ENCODE measurements at places on chromosomes 1 and 21. TPM values are rescaled to one million over a fixed set of nuclear protein-coding genes. Genes with fewer than 3 reads are reported as not detected.
A peak's percentile ranks its signal among the peaks of the same experiment; 100 is the strongest.

Gene CD53
- not detected for total RNA-seq

Gene TEX38
- not detected for total RNA-seq

Gene STUM
- total RNA-seq = 2.2 TPM

Gene F13B
- not detected for total RNA-seq

Gene OR10J1
- total RNA-seq = not detected

Gene LCE1F
- total RNA-seq = not detected

Gene DMBX1
- not detected for total RNA-seq

Gene SLC25A34
- total RNA-seq = 16.9 TPM

Gene CSMD2
- total RNA-seq = 3.5 TPM

Gene OLFML2B
- total RNA-seq = 1.8 TPM

DNA sequence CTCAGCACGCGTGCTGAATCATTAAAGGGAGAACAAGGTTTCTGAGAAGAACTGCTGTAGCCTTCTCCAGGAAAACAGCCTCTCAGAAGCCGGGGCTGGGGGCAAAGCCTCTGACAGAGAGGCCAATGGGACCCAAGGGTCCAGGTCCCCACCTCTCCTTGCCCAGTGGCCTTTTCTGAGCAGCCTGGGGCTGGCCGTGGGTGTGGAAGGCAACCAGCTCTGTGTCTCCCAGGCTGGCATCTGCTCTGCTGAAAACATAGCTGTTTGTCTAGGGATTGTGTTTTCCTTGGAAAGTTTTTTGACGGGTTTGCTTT, 261.2 kb downstream of the NPHP4 start:
- DNase-seq = no peak

- peak; percentile 83 for DNase-seq
These were observed 5.0 kb downstream of the HAPLN2 start for GRCh38 chr1:156623946-156624813.

GRCh38 chr1:236663934-236664333, 22.4 kb upstream of the ACTN2 start:
- no peak for DNase-seq

DNA sequence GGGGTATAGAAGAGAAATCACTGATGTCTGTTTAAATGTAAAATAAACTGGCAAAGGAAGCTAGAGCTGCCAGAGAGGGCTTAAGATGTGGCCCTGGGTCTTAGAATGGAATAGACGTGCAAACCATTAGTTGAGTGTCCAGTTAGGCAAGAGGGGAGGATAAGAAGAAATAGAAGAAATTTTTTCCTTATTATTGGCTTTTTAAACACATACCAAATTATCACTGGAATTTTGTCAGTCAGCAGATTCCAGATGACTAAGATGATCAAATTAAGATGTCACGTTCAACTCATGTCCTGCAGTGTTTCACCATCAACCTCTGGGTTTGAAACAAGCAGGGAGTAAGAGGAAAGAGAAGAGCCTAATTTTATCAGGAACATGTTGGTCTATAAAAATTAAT, 71.6 kb upstream of the C1orf21 start:
- DNase-seq = no peak

GRCh38 chr1:2383576-2383975, 7.8 kb downstream of the MORN1 start:
- no peak for DNase-seq

DNA sequence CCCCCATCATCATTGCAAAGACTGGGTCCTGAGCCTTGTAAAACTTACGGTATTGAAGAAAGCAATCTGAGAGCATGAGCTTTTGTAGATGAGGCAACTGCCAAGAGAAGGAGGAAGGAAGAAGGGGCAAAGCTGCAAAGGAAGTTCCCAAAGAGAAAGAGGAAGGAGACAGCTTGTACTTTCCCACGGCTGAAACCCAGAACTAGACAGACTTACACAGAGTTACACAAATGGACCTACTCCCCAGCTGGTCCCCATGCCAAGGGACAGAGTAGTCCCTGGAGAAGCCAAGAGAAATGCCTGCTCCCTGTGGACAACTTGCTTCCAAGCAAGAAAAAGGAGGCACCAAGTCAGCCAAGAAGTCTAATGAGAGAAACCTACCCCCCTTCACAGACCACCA, 22.6 kb downstream of the SLC5A9 start:
- no peak for DNase-seq

DNA sequence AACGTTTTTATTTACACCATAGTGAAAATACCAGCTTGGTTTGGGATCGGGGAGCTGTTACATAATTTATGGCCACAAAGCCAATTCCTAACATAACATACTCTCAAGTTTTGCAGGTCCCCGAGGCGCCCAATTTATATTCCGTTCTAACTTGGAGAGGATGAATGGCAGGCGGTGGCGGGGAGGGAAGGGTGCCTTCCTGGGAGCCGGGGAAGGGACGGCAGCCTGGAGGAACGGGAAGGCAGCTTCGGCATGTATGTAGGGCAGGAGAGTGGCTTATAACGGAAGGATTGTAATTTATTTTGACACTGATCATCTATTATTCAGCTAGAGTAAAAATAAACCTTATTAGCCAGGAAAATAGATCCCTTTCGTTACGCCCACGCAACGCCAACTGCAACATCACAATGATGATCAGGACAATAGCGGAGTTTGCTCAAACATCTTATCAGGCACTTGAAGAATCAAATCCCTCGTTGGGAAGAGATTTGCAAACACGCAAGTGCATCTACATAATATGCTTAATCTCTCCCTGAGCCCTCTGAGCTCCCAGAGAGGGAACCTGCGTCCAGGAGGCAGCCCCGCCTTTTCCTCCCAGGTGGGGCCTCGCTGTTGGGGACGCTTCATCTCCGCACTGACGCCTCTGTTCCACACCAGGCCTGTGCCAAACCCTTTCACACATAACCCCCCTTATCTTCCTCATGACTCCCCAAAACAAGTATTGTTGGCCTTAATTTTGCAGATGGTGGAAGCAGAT, 93.7 kb upstream of the C1orf174 start:
- no peak for DNase-seq

GRCh38 chr1:186930238-186930637, 101.5 kb downstream of the PLA2G4A start:
- DNase-seq = no peak

- DNase-seq = peak; percentile 59
These were observed 766 bp downstream of the AGO4 start for GRCh38 chr1:35808450-35809113.

DNA sequence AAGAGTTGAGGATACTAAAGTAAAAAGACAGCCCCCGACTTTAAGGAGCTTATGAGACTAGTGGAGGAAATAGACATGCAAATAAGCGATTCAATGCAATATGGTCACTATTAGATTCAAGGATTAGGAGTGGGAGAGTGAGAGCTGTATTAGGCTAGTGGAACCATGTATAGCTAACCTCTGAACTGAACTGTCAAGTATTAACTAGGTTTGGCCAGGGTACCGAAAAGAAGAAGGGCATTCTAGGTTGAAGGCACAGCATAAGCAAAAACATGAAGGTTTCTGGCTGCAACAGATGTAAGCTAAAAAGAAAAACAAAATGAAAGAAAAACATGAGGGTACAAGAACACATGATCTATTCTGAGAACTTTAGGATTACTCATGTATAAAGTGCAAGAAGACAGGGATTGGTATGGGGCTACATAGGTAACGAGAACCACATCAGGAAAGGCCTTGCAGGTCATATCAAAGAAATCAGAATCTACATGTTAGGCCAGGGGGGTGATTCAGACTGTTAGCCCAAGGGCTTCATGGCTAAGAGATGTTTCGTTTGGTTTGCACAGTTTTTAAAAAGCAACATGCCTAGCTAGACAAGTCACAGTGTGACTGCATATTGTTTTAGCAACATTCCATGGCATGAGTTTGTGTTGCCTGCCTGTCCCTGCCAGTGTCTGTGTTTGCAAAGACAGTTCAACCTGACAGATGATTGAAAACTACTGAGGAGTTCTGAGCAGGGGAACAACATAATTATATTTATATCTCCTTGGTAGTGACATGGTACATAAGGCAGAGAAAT, 54.4 kb upstream of the HAO2 start:
- no peak for DNase-seq

- no peak for DNase-seq
These were observed at the start of gene FCRL4 for GRCh38 chr1:157597959-157598667. TSS of gene FCRL4 (minus strand) at chr1:157598085. CDS start at chr1:157597944, 141 bp downstream.

DNA sequence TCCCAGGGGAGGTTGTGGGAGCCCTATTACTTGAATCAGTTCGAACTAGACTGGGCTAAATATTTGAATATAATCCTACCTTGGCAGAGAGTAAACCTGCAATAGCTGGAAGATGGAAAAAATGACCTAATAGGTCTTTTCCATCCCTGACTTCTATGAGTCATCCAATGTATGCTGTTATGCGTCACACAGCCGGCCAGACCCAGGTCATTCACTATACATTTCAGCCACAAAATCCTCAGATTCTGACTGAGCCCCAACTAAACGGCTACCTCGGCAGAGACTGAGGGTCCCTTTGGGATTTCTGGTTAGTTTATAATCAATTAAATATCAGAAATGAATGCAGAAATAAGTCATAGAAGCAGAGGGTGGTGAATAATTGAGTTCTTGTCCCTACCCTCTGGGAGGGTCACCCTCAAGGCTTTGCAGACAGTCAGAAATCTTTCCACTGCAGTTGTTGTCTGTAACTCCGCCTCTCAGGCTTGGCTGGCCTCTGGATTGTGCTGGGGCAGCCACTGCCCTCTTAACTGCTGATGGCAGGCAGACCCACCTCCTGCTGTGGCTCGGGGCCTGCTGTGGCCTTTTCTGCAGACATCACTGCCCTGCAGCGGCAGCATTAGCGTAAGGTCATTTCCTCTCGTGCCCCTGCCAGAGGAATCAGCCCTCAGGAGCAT, 240.5 kb downstream of the TGFB2 start:
- DNase-seq = no peak

- peak; percentile 62 for DNase-seq
These were observed 27.3 kb downstream of the F3 start for GRCh38 chr1:94514095-94514727.

DNA sequence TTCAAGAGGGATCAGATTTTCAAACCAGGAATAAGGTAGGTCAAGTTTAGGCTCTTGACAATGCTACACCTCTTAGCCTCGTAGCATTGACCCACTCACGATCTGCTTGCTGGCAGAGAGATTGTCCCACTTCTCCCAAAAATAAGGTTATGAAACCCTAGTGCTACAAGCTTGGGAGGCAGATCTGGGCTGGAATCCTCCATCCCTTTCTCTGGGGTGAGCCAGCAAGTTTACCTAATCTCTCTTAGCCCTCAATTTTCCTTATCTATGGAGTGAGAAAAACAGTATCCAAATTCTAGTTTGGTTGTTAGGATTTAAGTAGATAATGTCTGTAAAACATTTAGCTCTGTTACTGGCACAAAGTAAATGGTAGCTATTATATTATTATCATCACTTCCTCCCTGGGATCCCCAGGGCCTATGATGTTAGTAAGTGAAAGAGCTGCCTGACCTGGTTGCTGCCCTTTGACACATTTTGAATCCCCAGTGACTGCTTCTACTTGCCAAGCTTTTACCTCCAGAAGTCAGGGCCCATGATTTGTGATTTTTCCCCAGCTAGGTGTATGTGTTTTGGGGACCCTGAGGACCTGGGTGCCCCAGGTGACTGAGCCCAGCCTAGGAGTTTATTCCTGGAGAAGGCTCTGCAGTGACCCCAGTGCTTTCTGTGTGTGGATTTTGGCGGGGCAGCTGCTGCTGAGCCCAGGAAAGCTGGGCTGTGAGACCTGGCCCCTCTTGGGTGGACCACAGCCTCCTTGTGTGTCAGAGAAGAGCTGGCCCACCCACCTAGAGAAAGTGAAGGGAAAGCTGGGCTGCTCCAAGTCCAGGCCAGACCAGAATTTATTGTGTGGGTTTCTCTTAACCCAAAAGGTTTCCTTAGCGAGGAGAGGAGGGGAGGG, 48.2 kb upstream of the VANGL1 start:
- DNase-seq = no peak

DNA sequence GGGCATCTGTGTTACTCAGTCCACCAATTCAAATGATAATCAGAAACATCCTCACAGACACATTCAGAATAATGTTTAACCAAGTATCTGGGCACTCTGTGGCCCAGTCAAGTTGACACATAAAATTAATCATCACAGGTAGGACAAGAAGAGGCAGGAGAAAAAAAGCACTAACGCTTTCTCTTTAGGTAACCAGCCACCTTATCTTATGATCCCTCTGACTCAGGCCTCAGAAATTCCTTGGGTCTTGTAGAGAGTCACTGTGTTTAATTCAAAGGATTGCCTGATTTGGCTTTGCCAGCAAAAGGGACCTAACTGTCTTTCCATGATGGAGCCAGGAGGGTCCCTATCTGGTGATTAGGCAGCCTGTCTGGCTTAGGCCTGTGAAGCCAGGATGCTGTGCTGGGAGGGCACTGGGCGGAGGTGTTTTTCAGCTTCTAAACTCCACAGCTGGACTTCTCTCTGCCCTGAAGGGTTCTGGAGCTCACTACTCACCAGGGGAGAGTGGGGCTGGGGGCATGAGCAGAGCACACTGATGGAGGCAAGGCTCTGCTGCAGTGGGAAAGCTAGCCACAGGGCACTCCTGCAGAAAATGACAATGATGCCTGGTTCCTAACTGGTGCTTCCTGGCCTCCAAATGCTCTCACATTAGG, 36.4 kb upstream of the STUM start:
- DNase-seq = no peak

GRCh38 chr21:34330055-34330454, 33.8 kb upstream of the KCNE2 start:
- no peak for DNase-seq

DNA sequence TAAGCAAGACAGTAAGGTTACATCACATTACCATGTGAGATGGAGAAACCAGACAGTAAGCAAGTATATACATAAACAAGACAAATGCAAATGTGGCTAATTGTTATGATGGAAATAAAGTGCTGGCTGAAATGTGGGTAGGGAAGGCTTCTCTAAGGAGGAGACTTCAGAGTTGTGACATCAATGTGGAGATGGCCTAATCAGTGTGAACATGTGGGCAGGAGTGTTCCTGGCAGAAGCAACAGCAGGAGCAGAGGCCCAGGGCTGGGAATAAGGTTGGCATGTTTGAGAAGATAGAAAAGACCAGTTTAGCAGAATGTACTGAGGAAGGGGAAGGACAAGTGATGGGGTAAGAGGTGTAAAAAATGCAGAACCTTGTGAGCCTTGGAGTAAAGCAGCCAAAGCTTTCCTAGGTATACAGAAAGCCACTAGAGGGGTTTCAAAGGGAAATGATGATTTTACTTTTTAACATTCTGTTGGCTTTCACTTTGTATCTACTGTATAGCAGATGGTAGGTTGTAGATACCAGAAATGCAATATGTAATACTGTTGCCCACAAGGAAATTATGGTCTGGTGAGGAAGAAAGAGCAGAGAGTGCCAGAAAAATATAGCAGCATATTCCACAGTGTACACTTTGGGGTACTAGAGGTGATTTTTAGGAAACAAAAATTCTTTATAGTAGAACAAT, 197.4 kb downstream of the FGGY start:
- DNase-seq = no peak

DNA sequence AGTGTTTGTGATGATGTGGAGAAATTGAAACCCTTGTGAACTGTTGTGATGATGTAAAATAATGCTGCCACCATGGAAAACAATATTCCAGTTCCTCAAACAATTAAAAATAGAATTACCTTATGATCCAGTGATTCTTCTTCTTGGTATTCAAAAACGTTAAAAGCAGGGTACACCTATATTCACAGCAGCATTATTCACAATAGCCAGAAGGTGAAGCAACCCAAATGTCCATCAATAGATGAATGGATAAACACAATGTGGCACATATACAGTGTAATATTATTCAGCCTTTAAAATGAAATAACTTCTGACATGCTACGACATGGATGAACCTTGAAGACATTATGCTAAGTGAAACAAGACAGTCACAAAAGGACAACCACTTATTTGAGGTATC, 59.2 kb downstream of the LYPLAL1 start:
- no peak for DNase-seq

Measured in stomach (tissue), 19 donors.